ENCODE measurements at places on chromosomes 3 and 15.

GRCh38 chr3:135970506-135971116, 5.1 kb downstream of the PPP2R3A start:
- DNase-seq, result no peak

DNA sequence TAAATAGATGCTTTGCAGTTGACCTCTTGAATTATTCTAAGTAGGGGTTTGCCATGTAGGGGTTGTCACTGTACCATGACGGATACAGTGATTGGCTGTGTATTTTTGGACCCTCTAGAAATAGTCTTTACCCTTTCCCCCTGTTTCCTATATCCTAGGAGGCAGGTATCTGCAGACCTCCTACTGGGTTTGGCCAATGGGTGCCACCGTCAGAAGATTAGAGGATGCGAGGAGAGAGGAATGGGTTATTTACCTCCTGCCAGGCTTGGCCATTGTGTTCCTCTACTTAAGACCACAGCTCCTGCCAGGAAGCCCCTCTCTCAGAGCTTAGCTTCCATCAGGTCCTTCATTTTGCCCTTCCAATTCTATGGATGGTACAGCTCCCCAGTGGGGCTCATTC, 40.2 kb upstream of the CLRN1 start:
- DNase-seq, result no peak

GRCh38 chr3:74531491-74531890, 83.0 kb downstream of the CNTN3 start:
- no peak for DNase-seq

- no peak for DNase-seq
Observed at GRCh38 chr3:172272698-172273097, 175.6 kb downstream of the GHSR start.

DNA sequence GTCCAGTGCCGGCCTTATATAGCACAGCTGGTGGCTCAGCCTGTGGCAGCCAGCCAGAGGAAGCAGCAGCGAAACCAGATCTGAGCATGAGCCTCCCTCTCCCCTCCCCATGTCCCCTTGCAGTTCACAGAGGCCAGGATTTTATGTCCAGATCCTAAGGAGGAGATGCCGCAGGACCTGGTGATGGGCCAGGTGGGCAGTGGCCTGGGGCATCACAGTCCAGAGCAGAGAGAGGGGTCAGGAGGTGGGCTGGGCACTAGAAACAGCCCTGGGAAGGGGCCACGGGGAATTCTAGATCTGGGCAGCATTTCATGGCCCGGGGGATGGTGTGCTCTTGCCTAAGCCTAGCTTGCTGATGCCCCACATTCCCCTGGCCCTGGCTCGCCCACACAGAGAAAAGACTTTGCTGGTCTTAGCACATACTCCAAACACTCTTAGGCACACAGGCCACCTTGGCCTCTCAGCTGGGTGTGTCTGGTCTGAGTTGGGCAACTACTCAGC, 259 bp upstream of the CILP start:
- DNase-seq, result no peak

DNA sequence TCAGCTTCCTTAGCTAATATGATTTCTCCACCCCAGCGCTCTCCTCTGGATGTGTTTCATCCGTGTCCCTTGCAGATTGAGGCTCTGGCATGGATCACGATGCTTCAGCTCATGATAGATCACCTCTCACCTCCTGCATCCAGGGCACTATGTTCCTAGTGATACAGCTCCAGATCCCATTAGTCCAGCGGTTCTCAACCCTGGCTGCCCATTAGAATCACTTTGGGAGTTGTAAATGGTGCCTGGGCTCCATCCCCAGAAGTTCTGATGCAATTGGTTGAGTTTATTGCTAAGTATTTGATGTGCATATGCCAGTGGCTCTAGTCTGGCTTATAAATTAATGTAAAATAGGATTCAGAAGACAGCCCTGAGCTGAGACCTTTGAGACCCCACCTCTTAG, 34.5 kb downstream of the INSYN1 start:
- no peak for DNase-seq

DNA sequence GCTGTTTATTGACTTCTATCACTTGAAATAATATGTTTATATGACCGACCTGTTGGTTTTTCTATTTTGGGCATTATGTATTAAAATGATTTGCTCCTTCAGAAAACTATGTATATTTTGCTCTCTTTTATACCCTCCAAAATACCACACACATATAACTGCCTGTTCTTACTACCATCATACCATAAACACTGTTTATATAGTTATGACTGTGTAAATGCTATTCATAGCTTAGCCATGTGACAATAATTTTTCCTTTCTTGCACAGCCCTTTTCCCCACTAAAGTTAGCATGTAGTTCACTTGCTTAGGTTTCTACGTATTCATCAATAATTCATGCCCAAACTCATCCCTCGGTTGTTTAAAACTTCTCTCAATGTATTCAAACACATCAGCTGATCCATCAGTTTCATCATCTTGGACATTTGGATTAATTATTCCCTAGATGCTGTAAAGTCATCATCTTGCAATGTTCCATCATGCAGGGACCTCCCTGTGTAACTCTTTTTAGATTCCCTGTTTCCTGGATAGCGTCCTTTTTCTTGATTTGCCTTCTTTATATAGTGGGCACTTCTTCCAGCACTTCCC, 8.2 kb upstream of the RYK start:
- no peak for DNase-seq

- DNase-seq, result no peak
Observed at GRCh38 chr3:128358156-128358895, 108.4 kb downstream of the DNAJB8 start.

- no peak for DNase-seq
Observed at GRCh38 chr3:84439476-84439875, 519.3 kb upstream of the CADM2 start.

DNA sequence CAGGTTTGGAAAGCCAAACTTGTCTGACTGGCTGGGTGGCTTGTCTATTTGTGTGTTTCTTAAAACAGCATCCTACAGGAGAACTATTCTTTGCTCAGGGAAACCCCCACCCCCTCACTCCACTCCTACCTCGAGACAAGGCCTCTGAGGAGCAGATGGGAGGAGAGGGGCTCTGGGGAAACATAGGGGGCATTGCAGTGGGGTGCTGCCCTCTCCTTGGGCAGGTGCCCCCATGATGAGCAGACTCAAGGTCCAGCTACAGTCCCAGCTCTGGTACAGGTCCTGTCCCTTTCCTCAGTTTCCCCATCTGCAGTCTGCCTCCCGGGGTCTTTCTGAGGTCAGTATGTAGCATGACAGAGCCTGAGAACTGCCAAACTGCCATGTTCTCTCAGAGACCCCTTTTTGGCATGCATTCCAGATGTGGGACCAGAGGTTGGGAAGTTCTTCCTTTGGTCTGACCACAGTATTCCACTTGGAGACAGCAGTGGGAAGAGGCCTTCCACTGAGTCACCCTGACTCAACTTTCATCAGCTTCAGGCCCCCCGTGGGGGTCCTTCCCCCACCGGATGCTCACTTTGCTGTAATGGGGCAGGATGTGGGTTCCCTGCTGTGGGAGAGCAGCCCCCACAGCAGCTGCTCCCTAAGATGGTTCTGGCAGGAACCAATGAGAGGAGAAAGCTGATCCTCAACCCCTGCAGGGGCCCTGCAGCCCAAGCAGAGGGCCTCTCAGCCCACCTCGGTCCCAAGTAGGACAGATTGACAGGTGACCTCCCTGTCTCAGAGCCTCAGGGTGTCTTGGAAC, 32.3 kb upstream of the CYP11A1 start:
- no peak for DNase-seq

GRCh38 chr3:39213613-39214012, 21.2 kb upstream of the XIRP1 start:
- no peak for DNase-seq

DNA sequence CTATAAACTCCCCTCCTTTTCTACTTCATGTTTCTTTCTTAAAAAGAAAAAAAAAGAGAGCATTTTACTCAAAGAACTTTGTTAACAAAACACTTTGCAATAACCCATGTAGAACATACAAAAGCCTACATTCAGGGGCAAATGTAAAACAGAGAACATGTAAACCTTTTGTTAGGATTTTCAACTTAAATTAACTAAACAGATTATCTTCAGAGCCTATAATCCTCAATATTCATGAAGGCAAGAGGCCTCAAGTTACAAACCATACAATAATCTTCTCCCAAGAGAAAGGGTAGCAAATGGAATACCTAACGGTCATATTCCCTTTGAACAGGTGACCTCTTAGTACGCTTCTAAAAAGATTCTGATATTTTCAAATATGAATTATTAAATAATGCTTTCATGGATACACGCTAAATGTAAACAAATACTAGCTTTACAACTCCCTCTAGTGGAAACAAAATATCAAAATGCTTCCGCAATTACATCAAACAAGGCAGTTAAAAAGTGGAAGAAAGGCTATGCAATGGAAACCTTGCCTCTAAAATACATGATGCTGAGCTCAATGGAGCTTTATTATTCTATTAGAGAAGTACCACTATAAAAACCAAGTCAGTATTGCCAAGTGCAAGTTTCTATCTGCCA, 9.9 kb downstream of the CEP152 start:
- DNase-seq, result no peak

Measured in stimulated activated CD4-positive, alpha-beta T cell treated with anti-CD3 and anti-CD28 coated beads, Interleukin-15, amount 100 ng/mL, for 1 hour (primary cell).